ENCODE measurements at places on chromosomes 7 and 10.

DNA sequence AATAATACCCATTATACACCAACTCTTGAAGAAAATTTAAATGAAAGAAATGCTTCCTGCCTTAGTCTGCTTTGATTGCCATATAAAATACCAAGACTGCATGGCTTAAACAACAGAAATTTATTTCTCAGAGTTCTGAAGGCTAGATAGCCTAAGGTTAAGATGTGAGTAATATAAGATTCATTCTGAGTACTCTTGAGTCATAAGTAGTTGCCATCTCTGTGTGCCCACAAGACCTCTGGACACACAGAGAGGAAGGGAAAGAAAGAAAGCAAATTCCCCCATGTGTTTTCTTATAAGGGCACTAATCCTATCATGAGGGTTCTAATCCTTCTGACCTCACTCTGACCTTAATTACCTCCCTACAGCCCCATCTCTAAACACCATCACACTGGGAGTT is 201.2 kb downstream of the PTN start:
- no peak for DNase-seq

- no peak for DNase-seq
These were observed 29.4 kb upstream of the ANAPC16 start for GRCh38 chr10:72186258-72186981.

- no peak for DNase-seq
These were observed 1.4 kb upstream of the GIMAP5 start for GRCh38 chr7:150735596-150736358.

DNA sequence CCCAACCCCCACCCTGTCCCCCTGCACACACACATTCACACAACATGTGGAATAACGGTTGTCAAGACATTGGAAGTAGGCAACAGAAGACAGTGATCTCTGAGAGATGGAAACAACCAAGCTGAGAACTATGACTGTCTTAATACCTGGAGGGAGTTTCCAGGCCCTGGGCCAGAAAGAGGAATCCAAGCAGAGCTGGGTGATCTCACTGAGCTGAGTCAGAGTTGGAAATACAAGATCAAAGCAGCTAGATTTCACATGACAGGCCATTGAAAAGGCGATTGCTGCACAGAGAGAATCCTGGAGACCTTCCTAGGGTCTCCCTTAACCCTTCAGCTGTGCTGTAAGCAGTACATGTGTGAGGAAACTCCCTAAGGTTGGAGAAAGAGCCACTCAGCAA is 165.8 kb upstream of the PRSS1 start:
- DNase-seq = peak; percentile 9

DNA sequence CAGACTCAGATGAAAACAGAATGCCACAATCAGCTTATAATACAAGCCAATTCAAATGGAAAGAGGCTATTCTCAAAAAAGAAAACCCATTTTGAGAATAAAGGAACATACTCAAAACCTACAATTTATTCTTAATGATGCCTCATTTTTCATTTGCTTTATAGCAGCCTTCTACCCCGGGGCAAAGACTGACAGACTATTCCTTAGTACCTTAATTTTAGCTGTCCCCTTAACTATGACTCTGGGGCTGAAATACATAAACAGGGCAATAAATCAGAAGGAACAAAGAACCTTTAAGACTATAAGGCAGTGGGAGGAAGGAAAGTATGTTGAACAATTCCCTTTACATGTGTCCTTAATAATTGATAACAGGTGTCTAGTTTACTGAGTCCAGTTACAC is 76.8 kb downstream of the TMEM106B start:
- no peak for DNase-seq

GRCh38 chr7:41466760-41467384 is 236.0 kb downstream of the INHBA start:
- DNase-seq = no peak

- DNase-seq = no peak
These were observed 28.7 kb downstream of the FRMD4A start for GRCh38 chr10:14302035-14302434.

DNA sequence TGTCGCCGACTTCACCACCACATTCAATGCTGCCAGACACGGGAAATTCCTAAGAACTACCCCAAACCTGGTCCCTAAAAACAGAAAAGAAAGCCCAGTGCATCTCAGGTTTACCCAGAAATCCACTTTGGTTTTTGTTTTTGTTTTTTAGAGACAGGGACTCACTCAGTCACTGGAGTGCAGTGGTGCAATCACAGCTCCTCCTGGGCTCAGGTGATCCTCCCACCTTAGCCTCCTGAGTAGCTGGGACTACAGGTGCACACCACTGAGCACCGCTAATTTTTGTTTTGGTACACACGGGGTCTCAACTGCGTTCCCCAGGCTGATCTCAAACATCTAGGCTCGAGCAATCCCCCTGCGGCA is 22.8 kb downstream of the MAD1L1 start:
- no peak for DNase-seq

DNA sequence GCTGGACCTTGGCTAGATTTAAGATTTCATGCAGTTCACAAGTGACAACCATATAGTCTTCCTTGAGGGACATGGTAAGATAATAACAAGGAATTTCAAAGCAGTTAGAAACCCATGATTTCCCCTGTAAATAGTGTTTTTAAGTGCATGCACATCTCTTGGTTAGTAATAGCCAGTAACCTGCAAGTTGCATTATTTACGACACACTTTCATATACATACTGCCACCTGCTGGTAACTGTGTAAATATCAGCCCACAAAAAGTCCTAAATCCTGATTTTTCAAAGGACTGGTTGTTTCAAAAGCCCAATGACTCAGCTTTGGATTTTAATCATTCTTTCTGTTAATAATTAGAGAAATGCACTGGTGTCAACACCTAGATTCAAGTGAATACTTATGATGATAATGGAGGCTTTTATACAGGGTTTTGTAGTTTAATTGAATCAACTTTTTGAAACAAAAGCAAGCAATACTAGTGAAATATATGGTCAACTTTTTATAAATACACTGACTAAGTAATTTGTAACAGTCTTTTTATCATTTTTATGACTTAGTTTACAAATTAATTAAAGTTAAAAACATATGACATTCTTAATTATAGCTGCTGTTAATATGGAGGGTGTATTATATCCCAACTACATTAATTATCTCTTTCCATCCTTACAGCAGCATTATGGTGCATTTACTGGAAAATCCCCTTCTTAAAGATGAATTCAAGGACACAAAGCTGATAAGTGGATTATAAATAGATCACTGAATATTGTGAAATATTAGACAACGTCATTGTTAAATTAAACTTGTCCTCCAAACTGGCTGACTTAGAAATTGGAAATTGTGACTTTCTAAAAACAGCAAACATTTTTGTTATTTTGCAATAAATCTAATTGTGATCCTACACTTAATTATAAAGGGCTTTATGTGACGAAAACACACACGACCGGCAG is 367.7 kb upstream of the SEMA3D start:
- DNase-seq = no peak

DNA sequence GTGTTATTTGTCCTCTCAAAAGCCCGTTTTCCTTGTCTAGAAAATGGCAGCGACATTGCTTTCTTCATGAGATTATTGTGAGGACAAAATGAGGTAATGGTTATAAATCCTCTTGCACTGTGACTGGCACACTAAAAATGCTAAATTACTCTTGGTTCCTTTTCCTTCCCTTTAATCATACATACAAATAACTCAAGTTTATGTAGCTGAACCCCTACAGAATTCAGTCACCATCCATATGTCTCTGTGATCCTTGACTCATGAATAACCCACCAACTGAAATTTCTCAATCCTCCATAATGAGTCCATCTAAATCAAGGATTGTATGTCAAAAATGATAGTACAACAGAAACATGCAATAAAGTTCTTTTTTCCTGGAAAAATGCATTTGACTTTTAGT is 71.3 kb upstream of the VWC2 start:
- no peak for DNase-seq

- no peak for DNase-seq
These were observed 2.0 kb downstream of the CLEC5A start for GRCh38 chr7:141944811-141945210.

GRCh38 chr10:21954690-21955089 is 48.8 kb downstream of the DNAJC1 start:
- DNase-seq = no peak

DNA sequence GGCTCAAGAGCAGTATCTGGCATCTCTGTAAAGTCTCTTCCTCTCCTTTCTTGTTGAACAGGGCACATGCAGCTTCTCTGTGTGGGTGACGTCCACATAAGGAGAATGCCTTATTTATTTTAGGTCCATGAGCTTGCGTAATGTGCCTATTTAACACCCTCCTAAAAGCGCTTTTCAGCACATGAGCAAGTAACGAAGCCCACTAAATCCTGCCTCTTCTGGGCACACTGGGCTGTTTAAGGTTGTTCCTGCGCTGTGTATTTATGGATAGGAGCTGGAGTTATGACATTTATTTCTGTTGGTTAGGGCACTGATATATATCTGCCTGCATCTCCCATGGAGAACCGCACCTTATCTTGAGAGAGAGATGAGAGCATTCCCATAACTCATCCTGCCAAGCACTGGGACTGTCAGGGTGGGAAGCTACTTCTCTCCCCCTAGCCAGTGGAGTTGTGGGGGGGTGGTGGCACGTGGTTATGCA is 76.1 kb downstream of the LRRC4 start:
- DNase-seq = no peak

DNA sequence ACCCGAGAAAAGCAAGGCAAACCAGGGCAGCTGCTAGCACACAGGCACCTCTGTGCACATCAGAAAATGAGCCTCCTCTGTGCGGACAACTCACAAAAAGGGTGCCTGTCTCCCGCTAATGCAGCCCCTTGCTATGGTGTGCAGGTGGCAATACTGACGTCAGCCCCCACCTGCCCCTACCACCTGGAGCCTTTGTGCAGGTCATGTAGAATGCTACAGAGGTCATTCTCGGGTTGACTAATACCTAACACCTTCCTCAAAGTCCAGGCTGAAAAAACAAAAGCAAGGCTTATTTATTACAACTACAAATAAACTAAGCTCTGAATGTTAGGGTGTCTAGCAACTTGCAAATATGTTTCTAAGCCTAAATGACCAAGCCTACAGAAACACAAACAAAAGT is 13.9 kb downstream of the PIP4K2A start:
- DNase-seq = no peak

DNA sequence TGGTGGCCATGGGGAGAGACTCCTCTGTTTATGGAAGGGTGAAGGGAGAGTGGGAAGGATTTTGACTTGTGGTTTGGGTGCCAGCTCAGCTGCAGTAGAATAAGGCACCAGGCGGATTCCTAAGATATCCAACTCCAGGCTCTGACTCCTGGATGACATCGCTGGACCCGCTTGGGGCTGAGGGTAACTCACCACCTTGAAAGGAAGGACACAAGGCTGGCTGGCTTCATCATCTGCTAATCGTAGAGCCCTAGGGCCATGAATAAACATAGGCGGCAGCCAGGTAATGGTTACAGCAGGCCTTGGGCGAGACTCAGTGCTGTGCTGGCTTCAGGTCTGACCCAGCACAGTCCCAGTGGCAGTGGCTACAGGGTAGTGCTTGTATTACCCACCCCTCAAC is 16.7 kb upstream of the LIPK start:
- no peak for DNase-seq

DNA sequence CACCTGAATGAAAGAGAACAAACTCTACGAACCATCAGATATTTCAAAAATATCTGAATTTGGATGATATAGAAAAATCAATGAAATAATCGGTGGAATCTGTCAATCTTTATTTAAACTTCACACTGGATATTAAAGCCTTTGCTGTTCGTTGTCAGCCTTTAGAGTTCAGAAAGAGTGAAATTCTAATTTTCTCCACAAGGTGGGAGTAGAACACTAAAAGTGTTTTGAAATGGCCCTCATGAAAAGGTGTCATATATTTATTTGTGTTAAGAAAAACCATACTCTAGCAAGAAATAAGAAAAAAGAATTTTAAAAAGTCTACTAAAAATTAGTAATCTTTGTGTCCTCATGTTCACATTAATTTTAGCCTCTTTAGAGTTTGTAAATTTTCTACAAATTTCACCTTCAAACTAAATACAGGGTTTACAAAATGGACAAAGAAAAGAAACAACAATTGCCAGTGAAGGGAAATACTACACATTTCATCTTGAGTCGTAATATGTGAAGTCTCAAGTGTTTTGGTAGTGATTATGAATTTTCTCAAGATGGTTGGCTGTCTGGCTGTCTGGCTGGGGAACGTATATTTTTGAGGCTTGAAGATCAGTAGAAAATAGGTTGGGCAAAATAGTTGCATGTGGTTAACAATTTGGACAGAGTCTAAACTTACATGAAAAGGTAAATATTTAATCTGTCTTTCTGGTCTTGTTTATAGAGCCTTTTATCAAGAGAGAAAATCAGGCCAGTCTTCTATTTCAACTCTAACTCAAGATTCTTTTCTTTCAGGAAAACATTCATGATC is 43.7 kb downstream of the DNAJB9 start:
- no peak for DNase-seq

- DNase-seq = no peak
These were observed 5.7 kb downstream of the FRAT2 start for GRCh38 chr10:97328646-97329453.

- DNase-seq = no peak
These were observed 2.8 kb downstream of the PVRIG start for GRCh38 chr7:100222445-100223132.

DNA sequence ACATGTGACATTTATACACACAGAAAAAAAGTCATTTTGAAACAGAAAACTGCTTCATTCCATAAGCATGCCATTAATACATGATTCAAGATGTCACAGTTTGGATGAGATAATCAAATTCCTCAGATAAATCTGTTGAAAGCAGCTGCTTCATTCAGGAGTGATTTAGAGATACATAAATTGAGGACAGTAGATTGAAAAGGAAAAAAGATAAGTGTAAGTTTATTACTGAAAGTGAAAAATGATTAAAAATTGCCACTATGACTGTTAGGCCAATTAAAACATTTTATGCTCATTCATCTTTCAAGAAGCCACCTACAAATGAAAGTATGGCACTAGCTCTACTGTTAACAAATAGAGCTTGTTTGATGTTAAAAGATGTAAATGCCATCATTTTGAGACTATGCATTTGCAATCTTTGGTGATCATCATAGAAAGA is 136.9 kb upstream of the CDK6 start:
- no peak for DNase-seq

- peak; percentile 40 for DNase-seq
These were observed 74.2 kb downstream of the MALSU1 start for GRCh38 chr7:23373151-23374004.

DNA sequence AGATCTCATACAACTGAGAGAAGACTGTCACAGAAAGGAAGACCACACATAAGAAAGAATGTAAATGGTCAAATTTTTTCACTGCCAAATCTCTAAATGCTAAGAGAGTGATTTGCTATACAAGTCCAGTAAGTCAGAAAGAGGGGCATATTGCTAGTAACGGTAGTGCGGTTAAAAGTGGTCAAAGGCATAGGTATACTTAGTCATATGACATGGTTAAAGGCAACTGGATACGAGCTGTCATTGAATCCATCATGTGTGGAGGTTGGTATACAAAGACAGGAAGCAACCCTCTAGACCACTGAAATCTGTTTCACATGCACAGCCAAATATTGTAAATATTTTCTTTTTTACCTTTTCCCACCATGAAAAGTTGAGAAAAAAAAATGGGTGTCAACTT is 4.8 kb downstream of the INHBA start:
- no peak for DNase-seq

- DNase-seq = no peak
These were observed 90.0 kb downstream of the ANKRD61 start for GRCh38 chr7:6121141-6121540.
